Right lung (tissue), 10 donors: ENCODE measurements at places on chromosomes 13 and 19. TPM values are rescaled to one million over a fixed set of nuclear protein-coding genes. Genes with fewer than 3 reads are reported as not detected.

GRCh38 chr13:42631181-42631580, 57.2 kb downstream of the TNFSF11 start:
- no peak for DNase-seq

DNA sequence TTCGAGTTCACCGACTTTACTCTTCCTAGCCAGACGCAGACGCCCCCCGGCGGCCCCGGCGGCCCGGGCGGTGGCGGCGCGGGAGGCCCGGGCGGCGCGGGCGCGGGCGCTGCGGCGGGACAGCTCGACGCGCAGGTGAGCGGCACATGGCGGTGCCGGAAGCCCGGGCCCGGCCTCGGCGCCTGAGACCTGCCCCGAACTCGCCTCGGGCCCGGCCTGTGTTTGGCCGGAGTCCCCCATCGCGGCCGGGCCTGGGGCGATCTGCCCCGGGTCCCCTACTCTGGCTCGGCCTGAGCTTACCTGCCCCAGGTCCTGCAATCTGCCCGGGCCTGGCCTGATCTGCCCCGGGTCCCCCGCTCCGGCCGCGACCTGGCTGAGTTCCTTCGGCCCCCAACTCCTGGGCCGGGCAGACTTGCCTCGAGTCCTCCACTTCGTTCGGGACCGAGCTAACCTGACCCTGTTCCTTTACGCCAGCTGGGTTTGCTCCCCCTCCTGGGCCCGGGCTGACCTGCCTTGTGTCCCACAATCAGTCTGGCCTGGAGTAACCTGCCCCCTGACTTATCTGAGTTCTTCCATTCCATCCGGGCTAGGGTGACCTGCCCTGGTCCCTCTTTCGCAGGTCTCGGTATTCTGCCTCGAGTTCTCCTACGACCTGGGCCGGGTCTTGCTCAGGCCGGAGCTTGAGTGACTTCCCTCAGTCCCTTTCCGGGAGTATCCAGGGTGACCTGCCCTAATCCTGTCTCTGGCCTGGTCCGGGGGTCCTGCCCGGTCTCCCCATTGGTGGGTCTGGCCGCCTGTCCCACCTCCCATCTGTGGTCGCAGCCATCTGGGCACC, 764 bp downstream of the UPF1 start:
- no peak for DNase-seq

The ZNF562 gene
- polyA plus RNA-seq = 25.0 TPM

DNA sequence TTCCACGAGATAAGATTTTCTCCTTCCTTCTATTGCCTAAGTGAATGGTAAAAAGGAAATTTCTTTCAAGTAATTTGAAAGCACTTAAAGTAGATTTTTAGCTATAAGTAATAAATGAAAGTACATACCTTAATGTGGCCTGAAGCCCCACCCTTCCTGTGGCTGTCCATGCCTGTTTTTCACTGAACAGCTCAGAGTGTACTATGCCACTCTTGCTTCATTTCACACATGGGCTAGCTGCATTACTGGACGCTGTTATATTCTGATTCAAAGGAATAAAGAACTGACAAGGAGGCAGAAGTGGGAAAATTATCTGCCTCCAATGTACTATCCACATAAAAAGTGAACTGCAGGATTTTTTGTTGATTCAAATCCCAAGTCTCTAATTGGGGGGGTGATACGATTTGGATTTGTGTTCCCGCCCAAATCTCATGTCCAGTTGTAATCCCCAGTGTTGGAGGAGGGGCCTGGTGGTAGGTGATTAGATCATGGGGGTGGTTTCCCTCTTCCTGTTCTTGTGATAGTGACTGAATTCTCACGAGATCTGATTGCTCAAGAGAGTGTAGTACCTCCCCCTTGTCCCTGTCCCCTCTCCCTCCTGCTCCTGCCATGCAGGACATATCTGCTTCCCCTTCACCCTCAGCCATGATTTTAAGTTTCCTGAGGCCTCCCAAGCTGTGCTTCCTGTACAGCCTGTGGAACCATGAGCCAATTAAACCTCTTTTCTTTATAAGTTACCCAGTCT, 154.7 kb upstream of the SGCG start:
- DNase-seq = no peak

The KLC3 gene
- polyA plus RNA-seq = 0.59 TPM

DNA sequence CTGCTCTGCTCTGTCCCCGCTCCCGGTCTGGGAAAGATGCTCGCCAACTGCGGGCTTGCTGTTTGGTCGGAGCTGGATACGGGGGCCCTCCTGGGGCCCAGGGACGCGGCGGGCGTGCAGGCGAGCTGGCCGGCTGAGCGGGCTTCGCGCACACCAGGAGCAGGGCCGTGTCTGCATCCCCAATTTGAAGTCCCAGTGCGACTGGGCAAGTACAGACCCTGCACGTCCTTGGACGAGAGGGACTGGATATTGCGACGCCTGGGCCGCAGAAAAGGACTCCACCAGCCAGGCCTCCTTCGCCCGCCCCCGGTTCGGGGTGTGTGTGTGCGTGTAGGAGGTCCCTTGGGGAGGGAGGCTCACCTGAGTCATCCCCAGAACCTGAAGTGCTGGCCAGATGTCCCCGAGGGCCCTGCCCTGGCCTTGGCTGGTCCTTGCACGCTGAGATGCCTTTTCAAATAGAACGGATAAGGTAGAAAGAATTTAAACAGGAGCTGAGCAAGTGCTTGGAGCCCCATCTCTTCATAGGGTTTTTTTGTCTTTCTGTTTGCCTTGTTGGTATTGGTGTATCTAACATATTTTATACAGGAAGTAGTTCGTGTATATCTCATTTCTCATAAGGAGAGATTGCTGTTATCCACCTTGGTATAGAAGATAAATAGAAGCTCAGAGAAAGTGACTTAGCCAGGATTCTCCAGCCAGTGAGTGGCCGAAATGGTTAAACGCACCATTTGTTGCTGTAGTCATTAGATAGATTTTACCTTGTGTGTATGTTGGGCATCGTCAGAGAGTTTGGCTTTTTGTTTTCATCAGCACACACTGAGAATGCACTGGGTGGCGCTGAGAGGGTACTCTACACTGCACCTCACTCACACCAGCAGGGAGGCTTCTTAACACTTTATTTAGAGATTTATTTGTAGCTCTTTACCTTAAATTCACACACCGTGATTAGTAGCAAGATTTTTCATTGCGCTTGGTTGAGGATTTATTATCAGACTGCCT, 1.1 kb downstream of the NAXD start:
- DNase-seq = no peak

GRCh38 chr13:31793246-31793645, 53.9 kb downstream of the RXFP2 start:
- no peak for DNase-seq

The ZNF525 gene
- polyA plus RNA-seq = 12.2 TPM

- no peak for DNase-seq
Measured at GRCh38 chr13:41974262-41974900, 13.5 kb upstream of the VWA8 start.

The KIR3DL2 gene
- not detected for polyA plus RNA-seq

DNA sequence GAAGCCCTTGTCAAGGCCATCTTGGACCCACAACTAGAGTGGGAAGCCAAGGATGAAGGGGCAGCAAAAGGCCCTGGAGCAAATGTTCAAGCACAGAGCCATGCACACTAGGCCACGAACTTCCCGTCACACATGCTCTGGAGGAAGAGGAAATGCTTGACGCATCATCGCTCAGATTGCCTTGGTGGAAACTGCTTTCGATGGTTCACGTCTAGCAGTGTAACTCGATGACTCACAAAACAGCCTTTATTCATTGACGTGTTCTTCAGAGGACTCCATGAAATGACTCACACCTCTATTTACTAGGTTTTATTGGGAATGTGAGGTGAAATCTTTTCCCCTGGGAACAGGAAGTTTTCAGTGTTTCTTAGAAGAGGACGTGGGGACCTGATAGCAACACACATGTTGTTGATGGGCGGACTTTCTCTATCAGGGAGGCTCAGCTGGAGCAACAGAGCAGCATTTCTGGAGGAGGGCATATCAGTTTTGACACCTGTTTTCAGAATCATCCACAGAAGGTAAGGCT, 79.8 kb upstream of the FLT1 start:
- DNase-seq = no peak

The ZNF99 gene
- polyA plus RNA-seq = 0.47 TPM

GRCh38 chr13:98848746-98849145, 96.3 kb upstream of the SLC15A1 start:
- no peak for DNase-seq

GRCh38 chr19:2627855-2628254, 74.6 kb downstream of the GNG7 start:
- no peak for DNase-seq

The SIGLEC12 gene
- polyA plus RNA-seq = 0.49 TPM

GRCh38 chr13:40624383-40624782, 42.1 kb downstream of the FOXO1 start:
- DNase-seq = no peak

The BEST2 gene
- not detected for polyA plus RNA-seq

GRCh38 chr19:47405854-47406417, 13.4 kb downstream of the MEIS3 start:
- DNase-seq = no peak

The KASH5 gene
- polyA plus RNA-seq = not detected

DNA sequence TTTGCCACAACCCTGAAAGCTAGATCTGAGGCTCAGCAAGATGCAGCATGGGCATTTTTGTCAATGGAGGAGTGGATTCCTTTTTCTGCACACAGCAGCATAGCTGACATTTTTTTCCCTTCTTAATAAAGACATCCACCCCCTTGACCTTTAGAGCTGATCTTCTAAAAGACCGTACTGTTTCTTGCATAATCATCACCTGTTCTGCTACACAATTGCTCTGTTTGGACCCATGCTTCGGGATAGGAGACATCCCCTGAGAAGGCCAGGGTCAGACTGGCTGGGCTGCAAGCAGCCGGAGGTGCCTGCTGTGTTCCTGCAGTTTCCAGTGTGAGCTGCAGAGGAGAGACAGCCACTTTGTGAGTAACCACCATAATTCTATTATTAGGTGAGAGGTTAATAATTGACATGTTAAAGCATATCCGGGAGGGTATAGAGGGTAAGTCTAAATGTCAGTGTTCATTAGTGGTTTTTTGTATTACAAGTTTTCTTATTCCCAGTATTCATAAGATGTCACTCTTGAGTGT, 108.5 kb upstream of the C1QTNF9B start:
- no peak for DNase-seq

DNA sequence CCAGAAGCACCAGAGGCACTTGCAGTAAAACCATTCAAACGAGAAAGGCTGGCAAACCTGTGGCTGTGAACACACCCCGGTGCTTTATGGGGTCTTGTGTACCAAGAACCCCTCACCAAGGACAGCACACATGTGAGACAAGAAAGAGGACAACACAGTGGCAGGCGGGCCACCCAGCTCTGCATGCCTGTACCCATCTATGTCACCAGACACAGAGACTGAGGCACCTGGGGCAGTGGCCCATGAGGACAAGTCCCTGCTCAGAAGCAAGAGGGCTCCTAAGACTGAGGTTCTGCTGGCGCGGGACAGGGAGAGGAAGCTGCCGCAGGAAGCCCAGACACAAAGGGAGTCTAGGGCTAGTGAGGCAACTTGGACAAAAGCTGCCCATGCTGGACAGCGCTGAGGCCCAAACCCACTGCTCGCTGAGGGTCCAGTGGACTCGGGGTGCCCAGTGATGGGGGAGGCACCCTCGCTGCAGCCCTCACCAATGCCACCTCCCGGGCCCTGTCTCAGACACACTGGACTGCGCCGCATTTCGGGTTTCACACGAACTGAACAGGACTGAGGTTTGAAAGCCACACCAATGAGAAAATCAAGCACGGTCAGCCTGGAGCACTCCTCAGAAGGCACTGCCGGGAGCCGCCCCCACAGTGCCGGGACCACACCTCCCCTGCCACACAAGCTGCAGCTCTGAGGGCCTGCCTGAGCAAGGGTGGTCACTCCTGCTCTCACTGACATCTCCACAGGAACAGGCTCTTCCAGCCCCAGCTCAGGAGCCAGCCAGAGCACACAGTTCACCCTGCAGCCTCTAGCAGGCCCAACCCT, 232.7 kb downstream of the TUBA3C start:
- no peak for DNase-seq

The ACER1 gene
- polyA plus RNA-seq = 0.23 TPM

The ZNF317 gene
- polyA plus RNA-seq = 32.5 TPM

DNA sequence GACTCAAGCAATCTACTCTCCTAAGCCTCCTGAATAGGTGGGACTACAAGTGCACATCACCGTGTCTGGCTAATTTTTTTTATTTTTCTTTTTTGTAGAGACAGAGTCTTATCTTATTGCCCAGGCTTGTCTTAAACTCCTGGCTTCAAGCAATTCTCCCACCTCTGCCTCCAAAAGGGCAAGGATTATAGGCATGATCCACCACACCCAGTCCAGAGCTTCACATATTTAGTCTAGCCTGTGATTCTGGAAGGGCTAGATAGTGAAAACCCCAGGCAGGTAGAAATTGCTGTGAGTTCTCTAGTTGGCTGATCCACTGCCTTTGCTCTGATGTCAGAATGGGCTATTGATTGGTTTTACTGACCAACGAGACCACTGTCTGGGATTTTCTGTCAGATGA, 854.6 kb upstream of the MIR17HG start:
- DNase-seq = no peak

The PODNL1 gene
- 1.2 TPM for polyA plus RNA-seq

GRCh38 chr19:55585658-55586339, 5.2 kb upstream of the ZNF579 start:
- DNase-seq = peak; percentile 80

The SLC10A2 gene
- polyA plus RNA-seq = 9.2 TPM

The ZNF723 gene
- polyA plus RNA-seq = 0.10 TPM

DNA sequence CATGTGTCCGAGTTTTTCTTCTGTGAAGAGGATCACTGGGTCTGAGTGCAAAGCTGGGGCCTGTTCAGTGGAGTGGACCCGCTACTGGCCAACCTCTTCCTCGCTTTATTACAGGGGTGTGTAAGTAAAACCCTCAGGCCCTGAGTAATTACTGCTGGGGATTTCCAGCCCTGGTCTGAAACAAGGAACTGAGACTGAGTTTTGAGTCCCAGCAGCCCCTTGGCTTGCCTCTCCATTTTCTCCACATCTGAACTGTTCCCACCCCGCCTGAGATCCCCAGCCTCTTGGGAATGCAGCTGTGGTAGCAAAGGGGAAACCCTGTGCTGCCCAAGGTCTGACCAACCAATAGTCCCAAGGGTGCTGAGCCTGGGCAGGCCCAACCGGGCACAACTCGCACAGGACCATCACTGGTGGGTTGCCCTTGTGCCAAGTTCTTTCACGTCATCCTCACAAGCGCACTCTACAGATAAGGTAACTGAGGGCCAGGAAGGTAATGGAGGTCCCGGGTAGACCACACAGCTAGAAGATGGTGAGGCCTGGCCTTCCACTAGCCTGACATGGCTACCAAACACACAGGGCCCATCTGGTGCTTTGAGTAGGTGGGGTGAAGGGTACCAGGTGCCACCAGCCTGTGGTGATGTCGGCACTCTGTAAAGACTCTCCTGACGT, 13.7 kb upstream of the SLC35E1 start:
- DNase-seq = no peak

DNA sequence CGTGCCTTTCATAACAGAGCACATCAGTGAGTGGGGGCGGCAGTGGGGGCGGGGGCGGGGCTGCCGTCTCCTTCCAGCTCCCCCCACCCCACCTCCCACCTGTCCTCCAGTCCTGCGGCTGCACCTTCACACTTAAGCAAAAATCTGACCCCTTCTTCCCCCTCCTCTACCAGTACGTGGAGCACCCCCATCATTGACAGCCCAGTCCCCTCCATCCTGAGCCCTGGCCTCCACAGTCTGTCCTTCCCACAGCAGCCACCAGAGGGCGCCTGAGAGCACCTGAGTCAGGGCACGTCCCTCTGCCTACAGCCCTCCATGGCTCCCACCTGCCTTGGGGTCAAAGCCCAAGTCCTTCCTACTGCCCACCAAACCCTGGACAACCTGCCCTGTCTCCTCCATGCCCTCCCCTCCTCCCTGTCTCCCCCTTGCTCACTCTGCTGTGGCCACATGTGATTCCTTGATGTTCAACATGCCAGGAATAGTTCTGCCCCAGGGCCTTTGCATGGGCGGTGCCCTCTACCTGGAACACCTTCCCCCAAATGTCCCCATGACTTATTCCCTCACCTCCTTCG, 4.0 kb downstream of the EBI3 start:
- DNase-seq = no peak

- peak; percentile 69 for DNase-seq
Measured at GRCh38 chr19:48271531-48272151, 1.8 kb downstream of the ZNF114 start.
